ENCODE measurements at places on chromosomes 5 and 9.
A peak's percentile ranks its signal among the peaks of the same experiment; 100 is the strongest.

DNA sequence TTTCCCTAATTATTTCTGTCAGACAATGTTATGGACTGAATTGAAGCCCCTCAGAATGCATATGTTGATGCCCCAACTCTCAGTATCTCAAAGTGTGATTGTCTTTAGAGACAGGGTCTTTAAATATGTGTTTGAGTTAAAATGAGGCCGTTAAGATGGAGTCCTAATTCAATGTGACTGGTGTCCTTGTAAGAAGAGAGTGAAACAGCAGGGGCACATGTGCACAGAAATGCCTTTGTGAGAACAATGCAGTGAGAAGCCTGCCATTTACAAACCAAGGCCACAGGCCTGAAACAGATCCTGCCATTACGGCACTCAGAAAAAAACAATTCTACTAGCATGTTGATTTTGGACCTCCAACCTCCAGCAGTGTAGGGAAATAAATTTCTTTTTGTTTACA, 483.0 kb upstream of the DMAC1 start:
- no peak for DNase-seq

- DNase-seq = peak; percentile 32
Observed at GRCh38 chr5:134524272-134524825, 1.1 kb upstream of the JADE2 start.

- no peak for DNase-seq
Observed at GRCh38 chr9:119758990-119759389, 389.8 kb upstream of the BRINP1 start.

GRCh38 chr5:135398160-135398854, 724 bp downstream of the MACROH2A1 start:
- DNase-seq = no peak

DNA sequence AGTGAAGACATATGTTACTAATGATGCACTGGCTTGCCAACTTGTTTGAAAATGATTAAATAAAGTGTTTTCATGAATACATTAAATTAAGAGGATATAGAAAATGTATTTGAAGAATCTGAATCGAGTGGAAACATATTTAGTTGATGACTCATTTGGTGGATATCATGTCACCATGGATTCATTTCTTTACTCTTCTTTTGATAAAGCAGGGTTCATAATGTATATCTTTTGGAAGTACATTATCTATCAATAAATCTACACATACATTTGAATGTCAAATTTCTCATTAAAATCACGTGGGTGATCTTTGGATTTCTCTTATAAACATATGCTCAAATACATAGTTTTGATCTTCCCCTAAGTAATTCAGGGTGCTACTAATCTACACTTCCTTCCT, 1148.1 kb upstream of the ACO1 start:
- DNase-seq = no peak

DNA sequence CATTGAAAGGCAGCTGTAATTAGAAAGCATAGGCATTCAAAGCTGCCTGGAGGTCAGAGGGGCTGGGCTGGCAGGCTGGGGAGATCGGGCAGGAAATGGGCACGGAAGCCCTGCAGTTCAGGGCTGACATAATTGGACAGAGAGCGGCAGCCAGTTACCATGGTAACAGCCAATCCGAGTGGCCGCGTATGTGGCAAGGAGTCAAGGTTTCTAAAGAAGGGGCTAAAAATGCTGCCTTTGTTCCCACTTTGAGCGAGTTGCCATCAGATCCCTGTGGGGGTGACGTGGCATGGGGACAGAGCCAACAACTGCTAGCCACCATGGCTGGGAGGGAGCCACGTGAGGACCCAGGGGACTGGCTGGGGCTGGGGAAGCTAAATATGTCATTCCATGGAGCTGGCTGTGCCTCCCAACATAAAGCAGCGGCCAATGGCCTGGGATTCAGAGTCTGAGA, 44.7 kb upstream of the NDFIP1 start:
- DNase-seq = no peak

DNA sequence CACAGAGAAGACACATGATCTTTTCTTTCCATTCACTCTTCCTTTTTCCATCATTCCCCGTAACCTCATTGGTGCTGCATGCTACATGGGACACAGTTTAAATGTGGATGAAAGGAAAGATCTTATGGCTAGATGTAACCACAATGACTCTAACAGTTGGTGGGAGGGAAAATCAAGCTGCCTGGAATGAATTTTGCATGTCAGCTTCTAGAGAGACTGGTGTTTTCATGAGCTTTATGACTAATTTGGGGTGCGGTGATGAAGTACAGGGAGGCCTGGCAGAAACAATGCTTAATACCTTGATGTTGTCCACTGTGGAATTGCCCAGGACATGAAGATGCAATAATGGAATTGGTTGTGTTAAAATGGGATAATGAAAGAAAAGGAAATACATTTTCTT, 55.9 kb upstream of the MYO10 start:
- no peak for DNase-seq

GRCh38 chr5:9099689-9100088, 446.2 kb downstream of the SEMA5A start:
- DNase-seq = no peak

GRCh38 chr5:2158767-2159166, 276.0 kb upstream of the IRX4 start:
- no peak for DNase-seq

DNA sequence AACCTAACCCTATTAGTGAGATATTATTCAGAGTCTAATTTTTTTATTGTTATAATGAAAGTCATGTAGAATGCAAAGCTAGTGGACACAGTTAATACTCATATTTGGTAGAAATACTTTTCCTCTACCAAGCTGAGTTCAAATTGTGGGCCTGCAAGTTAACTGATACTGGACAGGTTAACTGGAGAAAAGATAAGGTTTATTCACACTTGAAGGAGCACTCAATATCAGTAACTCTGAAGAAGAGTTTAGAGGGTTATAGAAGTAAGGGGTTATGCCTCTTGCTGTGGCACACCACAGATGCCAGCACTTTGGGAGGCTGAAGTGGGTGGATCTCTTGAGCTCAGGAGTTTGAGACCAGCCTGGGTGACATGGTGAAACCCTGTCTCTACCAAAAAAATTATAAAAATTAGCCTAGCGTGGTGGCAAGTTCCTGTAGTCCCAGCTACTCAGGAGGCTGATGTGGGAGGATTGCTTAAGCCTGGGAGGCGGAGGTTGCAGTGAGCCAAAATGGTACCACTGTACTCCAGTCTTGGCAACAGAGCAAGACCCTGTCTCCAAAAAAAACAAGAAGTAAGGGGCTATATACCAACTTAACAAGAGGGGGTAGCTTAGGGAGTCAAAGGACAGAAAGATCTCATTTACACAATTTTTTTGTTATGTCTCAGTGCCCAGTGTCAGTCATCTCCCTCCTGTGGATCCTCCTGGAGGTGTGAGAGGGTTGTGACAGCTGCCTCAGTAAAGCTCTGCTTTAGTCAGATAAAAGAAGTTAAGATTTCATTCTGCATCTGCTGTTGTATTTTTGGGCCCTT, 121.2 kb upstream of the GRHPR start:
- DNase-seq = no peak

DNA sequence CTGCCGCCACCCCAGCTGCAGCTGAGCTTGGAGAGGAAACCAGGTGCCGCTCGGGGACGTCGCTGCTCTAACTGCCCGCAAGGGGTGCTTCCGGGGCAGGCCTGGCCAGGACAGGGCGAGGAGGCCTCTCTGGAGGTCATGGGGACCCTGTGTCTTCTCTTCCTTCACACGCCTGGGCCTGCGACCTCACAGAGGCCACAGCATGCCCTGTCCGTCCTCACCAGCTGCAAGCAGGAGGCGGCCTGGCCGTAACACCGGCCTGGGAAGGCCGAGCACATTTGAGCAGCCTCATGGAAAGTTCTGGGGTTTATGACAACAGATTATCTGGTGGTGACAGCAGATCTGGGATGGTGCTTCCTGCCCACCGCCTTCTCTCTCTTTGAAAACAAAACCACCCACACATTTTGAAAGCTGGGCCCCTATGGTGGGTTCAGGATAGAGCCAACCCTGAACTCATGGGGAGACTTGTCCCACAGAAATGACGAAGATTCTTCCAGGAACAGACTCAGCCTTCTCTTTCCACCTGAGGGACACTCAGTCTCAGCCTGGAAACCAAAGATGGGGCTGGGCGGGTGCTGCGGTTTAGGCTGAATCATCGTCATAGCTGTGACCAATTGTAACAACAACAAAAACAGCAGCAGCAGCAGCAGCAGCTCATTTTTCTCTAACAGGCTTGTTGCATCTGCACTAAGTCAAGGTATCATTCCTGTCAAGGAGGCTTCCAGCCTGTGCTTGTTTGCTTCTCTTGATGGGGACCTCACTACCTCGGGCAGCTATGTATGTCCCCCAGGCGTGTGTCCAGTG, 99.6 kb upstream of the RAPGEF1 start:
- no peak for DNase-seq

DNA sequence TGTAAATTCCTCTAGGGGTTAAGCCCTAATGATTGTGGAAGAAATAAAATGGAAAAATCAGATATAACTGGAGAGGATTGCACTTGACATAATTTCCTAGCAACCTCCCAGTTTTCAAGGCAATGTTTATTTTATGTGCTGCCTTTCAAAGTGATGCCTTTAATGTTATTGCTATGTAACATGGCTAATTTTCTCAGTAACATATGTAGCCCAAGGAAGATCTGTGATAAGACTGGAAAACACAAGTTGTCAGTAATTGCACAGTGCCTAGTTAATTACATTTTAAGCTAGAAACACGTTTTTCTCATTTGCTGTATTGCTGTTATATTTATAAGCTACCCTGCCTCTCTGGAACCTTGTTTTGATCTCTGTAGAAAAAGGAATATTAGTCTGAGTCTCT, 49.2 kb upstream of the KCNN2 start:
- no peak for DNase-seq

DNA sequence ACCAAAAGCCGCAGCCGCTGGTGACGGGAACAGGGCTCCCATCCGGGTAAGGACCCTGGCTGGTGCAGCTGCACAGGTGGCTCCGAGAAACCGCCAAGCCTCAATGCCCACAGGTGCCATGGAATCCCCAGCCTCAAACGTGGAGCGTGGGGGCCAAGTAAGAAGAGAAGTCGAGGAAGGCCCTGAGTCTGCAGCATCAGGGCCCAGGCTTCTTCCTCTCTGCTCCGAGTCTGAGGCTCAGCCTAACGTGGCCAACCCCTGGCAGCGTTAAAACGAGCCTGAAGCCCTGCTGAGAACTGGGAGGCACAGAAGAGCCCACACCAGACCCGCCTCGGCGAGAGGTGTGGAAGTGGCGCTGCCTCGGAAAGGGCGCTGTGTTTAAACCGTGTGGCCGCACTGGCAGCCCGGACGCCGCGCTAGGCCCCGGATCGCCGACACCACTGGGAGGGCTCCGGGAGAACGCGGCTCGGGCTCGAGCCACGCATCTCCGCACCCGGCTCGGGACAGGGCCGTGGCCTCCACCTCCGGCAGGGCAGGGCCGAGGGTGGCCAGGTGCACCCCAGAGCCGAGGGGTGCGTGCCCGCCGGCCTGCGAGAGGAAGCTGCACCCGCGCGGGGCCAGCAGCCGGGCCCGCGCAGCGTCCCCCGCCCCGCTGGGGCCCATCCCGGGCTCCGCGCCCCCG, 730 bp downstream of the ZMYND19 start:
- DNase-seq = no peak

GRCh38 chr5:54643685-54644106, 126.1 kb downstream of the SNX18 start:
- no peak for DNase-seq

DNA sequence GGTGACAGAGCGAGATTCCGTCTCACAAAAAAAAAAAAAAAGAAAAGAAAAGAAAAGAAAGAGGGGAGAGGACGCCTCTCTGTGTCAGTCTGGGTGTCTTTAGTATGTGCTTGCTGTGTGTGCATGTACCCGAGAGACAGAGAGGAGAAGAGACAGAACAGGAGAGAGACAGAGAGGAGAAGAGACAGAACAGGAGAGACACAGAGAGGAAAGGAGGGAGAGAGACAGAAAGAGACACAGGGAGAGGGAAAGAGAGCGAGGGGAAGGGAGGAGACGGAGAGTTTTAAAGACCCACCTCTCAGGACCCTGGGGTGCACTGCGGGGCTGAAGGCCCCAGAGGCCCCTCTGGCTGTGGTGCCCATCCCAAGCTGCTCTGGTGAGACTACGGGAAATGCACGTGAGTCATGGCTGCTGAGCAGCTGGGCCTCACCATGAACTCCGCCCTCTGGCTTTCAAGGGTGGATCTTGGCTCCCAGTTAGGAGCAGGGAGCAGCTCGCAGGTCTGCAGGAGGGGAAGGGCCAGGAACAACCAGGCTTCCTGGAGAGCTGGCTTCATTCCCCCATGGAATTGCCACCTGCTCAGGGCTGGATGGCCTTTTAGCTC, 7.9 kb downstream of the SLC6A3 start:
- DNase-seq = no peak

GRCh38 chr5:157366741-157367674, 93.0 kb upstream of the NIPAL4 start:
- DNase-seq = no peak

DNA sequence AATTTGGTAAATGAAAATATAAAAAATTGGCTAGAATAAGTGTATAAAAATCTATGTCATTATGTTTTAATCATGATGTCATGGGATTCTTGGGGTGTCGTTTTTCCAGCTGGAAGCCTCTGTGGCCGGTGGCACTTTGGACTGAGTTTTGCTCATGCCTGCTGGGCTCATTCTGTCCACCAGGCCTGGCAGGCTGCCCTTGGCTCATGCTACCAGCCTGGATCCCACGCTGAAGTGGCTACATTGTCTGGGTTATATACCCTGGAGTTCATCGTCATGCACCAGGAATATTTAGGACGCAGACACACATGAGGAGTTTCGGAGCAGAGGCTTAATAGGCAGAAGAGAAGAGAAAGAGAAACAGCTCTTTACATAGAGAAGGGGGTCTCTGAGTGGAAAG, 1913.7 kb upstream of the WWC1 start:
- DNase-seq = no peak

DNA sequence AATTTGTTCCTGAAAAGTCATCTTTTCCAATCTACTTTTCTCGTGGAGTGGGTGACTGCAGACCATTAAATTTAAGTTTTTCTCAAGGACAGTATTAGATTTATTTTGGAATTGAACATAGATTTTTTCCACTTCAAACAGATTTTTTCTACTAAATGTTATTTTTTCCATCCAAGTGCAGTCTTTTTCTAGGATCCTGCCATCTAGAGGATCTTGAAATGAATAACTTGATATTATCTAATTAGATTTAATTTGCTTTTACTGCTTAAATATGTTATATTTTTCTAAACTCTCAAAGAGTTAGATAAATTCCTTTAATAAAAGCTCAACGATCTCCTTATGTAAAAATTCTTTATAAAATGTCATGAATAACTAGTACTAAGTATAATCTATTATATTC, 136.9 kb upstream of the PRR16 start:
- DNase-seq = no peak

DNA sequence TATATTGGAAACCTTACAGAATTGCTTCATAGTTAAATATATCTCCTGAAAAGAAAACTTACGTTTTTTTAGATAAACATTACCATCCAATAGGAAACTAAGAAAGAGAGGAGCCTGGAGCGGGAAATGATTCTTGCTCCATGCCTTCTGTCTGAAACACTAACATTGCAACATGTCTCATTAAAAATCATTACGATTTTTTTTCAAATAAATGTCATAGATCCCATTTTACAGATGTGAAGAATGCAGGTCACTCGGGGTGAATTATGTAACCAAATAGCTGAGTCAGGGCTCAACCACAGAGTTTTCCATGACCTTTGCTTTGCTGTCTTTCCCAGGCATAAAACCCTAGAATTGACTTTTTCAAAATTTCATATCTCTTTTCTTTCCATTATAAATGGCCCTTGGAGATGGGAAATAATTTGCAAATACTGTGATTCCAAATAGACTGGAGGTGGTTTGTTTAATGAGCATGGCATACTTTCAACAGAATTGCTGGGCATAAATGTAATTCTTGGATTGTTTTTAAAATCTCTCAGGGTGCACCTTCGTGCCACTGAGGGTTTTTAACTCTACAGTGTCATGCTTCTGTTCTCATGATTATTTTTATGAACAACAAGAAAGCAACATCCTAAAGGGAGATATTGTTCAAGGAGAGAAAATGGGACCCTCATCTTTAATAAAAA, 302.8 kb downstream of the EBF1 start:
- DNase-seq = no peak
